Renal cortex interstitium (tissue), 15 donors: ENCODE measurements at places on chromosomes 11 and 22. TPM values are rescaled to one million over a fixed set of nuclear protein-coding genes. Genes with fewer than 3 reads are reported as not detected.

- DNase-seq = no peak
Observed at GRCh38 chr11:8723711-8724110, 41.1 kb downstream of the RPL27A start.

DNA sequence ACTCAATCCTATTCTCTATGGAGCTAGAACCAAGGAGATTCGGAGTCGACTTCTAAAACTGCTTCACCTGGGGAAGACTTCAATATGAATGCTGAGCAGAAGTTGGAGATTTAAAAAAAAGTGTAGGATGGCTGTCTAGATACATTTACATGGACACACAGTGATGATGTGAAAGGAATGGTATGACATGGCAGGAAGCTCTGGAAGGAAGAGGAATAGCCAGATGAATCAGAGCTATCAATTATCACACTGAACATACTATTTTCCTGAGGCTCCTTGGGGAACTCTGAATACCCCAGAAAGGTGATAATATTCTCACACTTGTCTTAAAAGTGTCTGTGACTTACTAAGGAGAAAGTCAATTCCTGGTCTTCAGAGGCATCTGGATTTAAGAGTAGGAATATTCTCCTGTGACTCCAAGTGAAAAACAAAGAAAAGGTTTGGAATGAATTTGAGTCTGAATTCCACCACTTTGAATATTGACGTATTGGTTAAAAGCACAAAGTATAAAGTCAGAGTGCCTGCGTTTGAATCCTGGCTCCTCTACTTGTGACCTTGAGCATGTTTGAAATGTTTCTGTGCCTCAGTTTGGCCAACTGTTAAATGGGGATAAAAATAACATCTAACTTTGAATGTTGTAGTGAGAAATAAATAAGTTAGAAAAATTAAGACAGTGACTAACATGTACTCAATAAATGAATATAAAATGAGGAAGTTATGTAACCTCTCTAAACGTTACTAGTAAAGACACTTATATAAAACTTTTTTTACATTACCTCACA is 1.3 kb downstream of the OR52D1 start:
- DNase-seq = no peak

DNA sequence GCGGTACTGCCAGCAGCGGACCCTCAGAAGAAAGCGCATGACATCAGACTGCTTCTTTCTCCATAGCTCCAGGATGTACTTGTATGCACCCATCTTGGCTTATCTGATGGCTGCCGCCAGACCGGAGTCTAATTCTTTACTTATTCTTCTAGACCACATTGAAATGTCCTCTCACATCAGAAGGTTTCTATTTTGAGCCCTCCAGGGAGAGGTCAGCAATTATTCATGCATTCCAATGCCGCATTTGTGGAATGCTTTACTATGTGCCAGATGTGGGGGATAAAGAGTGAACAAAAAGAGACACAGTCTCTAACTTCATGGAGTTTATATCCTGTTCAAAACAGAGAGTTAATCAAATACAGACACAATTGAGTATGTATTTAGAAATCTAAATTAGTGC is 230.1 kb downstream of the MIAT start:
- DNase-seq = no peak

DNA sequence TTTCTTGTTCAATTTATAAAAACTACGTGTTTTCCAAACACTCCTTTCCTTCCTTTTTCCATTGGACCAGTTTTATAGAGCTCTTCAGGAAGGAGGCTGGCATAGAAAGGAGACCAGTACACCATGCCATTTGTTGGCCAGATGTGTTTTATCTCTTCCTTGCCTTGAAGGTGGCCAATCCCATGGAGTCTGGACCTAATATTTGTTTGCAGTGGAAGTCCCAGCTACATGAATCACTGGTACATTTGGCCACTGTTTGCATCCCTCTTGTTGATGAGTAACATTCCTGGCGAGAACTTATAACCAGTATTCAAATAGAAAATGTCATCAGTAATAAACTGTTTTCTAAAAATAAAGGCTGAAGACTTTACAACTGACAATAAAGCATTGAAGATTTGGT is 110.2 kb downstream of the ANO3 start:
- DNase-seq = no peak

GRCh38 chr11:22079133-22079872 is 113.6 kb upstream of the ANO5 start:
- DNase-seq = no peak

- DNase-seq = no peak
Observed at GRCh38 chr11:120222916-120223315, 12.1 kb downstream of the OAF start.

DNA sequence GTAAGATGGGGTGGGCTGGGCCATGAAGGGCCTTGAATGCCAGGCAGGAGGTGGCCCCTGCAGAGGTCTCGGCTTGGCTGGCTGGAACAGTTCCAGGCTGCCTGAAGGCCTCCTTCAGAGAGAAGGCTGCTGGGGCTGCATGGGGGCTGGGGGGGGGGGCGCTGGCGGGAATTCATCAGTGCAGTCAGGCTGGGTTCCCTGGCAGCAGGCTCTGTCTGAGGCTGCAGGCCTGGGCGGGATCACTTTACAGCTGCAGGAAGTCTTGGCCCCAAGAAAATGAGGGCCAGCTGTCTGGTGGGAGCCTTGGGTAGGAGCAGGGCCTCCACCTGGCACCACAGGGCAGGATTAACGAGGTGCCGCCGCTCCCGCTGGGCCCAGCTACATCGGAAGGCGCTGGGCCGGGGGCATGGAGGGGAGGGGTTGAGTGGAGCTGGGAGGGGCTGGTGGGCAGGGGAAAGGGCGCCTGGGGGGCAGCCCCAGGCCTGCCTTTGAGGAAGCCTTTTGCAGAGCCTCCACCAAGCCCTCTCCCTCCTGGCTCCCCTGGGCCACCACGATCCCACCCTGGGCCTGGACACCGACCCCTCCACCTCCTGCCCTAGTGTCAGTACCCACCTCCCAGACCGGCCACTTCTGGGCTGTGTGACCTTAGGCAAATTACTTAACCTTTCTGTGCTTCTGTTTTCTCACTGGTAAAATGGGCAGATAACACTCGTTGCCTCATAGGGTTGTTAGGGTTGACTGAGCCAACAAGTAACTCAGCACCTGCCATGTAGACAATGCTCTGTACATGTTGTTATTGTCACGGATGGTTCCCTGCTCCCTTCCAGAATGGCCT is 31.0 kb upstream of the HMOX1 start:
- DNase-seq = no peak

DNA sequence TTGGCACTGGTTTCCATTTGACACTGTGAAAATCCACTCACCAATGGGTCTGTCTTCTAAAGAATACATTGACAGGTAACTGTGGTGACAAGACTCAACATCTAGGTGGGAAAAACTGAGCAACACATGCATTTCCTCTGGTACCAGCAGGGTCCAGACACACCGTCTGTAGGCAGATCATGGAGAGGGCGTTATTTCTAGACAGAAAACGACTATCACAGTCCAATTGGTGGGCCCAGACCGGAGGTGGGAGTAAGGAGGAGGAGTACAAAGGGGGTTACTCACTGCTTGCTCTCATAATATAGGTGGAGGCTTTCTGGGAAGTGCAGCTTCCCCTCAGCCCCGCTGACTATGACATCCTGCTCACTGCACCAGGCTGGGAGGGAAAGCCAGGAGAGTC is 9.9 kb downstream of the OVCH2 start:
- DNase-seq = no peak

- no peak for DNase-seq
Observed at GRCh38 chr11:65181569-65182257, at the start of gene CAPN1. TSS of gene CAPN1 (plus strand) at chr11:65181928. CDS start at chr11:65182702, 774 bp downstream.

- no peak for DNase-seq
Observed at GRCh38 chr11:124043420-124043819, 2.3 kb upstream of the OR10G7 start.

DNA sequence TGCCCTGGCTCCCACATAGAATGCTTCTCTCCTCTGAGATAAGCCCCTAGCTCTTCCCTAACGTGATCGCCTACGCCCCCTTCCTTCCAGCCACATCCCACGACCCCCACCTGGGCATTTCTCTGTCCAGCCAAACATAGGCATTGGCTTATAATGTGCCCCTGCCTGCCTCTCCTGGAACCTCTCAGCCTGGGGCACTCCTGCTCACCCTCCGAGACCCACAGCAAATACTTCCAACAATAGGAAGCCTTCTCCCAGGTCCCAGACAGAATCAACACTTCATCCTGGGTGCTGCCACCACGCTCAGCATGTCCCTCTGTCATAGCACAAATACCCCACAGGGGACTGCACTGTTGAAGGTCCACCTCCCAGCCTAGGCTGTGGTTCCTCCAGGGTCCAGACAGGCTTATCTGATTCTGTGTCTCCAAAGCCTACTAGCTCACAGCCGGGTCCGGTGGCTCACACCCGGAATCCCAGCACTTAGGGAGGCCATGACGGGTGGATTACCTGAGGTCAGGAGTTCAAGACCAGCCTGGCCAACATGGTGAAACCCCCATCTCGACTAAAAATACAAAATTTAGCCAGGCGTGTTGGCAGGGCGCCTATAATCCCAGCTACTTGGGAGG is 24.2 kb upstream of the TMPRSS4 start:
- no peak for DNase-seq

DNA sequence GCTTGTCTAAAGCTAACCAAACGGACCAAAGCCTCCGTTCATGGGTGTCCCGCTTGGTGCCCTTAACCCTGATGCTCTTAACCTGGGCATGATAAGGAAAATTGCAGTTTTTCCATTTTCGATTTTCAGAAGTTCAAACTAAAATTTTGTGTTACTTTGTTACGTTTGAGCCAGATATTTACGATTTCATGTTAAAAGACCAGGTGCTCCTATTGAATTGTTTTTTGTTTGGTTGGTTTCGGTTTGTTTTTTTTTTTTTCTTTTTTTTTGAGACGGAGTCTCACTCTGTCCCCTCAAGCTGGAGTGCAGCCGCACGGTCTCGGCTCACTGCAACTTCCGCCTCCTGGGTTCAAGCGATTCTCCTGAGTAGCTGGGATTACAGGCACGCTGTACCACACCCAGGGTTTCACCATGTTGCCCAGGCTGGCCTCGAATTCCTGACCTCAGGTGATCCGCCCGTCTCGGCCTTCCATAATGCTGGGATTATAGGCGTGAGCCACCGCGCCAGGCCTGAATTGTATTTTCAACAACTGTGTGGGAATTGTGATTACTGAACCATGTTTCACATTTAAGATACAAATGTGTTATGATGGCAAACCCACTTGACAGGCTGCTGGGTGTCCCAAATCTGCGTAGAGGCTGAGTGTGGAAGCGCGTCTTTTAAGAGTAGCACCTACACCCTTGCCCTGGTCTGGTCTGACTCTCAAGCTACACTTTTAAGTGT is 864 bp upstream of the USP28 start:
- DNase-seq = no peak

DNA sequence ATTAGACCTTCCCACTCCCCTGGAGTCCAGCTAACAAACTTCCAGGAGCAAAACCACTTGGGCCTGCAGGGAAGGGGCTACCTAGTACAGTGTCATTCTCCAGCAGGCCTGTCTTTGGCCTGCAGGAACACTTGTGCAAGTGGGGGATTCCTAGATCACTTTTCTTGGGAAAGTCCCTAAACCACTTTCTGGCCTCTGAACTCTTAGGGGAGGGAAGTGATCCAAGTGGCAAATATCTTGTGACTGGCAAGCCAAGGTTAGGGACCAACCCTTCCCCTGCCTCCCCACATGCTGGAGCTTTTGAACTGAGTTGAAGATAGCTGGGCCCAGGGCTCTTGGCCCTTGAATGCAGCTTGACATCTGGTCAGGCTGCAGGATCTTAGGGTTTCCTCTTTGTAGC is 17.2 kb downstream of the PPFIBP2 start:
- no peak for DNase-seq

DNA sequence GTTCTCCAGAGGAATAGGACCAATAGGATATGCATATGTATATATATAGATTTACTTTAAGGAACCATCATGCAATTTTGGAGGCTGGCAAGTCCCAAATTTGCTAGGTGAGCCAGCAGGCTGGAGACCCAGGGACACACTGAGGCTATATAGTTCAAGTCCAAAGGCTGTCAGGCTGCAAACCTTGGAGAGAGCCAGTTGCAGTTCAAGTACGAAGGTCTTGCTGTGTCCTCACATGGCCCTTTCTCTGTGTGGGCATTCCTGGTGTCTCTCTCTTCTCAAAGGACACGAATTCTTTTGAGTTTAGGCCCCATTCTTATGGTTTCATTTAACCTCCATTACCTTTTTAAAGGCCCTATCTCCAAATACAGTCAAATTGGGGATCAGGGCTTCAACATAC is 134.4 kb upstream of the SORL1-AS1 start:
- DNase-seq = no peak

GRCh38 chr11:119339589-119340334 is 921 bp downstream of the C1QTNF5 start:
- no peak for DNase-seq

GRCh38 chr11:86182976-86183584 is 61.5 kb upstream of the EED start:
- no peak for DNase-seq

- DNase-seq = no peak
Observed at GRCh38 chr11:79159657-79160450, 281.0 kb downstream of the TENM4 start.

Gene DDX25
- 5.5 TPM for polyA plus RNA-seq

Gene ZNF280B
- polyA plus RNA-seq = 4.3 TPM

Gene IL10RA
- 3.1 TPM for polyA plus RNA-seq
